ENCODE measurements at places on chromosomes 3 and 15. TPM values are rescaled to one million over a fixed set of nuclear protein-coding genes. Genes with fewer than 3 reads are reported as not detected.

Gene SLC6A11
- total RNA-seq: not detected

Gene SCN5A
- 14.4 TPM for total RNA-seq

Gene IQCF5
- total RNA-seq: not detected

Gene EFHB
- 0.42 TPM for total RNA-seq

Gene NR1I2
- total RNA-seq: not detected

Gene ACTR8
- total RNA-seq: 13.1 TPM
